Lung microvascular endothelial cell (primary cell): ENCODE measurements at places on chromosomes 2 and 18. TPM values are rescaled to one million over a fixed set of nuclear protein-coding genes. Genes with fewer than 3 reads are reported as not detected.

- peak; percentile 28 for DNase-seq
These were observed 284.7 kb downstream of the TRIB2 start for GRCh38 chr2:13001408-13001807.

DNA sequence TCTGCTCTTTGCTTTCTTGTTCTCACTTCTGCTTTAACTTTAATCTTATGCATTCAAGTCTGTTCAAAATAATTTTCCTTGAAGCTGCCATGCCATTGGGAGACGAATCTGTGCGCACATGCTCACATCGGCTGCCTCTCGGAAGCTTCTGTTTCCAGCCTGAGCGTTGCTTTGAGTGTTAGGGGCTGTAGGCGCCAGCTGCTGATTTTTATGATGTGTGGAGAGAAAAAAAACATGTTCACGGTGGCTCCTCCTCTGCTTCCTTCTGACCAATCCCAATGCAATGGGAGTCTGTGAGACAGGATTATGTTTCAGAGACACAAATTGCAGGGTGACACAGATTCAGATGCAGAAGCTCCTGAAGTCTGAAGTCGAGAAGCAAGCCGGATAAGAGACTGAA, at the start of gene MC4R:
TSS of gene MC4R (minus strand) at position 180 of the 400 bp plus-strand sequence. CDS start 426 bp downstream, outside the sequence.
- peak; percentile 2 for DNase-seq

DNA sequence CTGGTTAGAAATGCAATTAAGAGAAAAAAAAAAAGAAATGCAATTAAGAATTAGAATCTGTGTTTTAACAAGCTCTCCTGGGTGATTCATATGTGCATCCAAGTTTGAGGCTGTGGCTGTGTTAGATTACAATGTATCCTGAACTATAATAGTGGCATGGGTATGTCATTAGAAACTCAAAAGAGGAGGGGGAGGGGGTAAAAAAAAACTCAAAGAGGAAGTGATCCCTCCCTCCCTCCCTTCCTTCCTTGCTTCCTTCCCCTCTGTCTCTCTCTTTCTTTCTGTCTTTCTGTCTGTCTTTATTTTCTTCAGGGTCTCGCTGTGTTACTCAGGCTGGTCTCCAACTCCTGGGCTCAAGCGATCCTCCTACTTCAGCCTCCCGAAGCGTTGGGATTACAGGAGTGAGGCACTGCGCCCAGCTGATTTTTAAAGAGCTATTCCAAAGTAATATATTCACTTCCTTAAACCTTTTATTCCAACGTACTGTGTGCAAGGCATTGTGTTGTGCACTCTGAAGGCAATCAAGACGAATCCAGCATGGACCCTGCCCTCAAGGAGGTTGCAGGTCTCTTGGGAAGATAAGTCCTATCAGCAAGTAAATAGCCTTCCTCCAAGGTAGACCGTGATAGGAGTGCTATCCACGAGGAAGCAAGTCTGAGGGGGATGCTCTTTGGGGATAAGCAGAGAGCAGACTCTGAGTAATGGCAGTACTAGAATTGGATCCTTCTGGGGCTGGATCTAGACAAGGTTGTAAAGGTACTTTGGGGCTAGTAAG, 35.9 kb upstream of the MCFD2 start:
- DNase-seq, result no peak

DNA sequence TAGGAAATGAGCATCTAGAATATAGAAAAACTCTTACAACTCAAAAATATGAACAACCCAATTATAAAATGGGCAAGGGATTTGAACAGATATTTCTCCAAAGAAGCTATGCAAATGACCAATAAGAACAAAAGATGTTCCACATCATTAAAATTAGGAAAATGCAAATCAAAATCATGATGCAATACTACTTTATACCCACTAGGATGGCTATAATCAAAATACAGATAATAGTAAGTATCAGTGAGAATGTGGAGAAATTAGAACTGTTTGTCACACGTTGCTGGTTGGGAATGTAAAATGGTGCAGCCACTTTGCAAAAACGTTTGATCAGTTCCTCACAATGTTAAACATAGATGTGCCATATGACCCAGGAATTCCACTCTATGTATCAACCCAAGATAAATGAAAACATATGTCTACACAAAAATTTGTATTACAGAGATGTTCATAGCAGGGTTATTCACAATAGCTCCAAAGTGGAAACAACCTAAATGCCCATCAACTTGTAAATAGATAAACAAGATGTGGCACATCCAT, 558.4 kb downstream of the SLC4A3 start:
- DNase-seq, result no peak

- DNase-seq, result no peak
These were observed 221.2 kb downstream of the PIEZO2 start for GRCh38 chr18:10928011-10928771.

- DNase-seq, result no peak
These were observed 1.1 kb upstream of the HOXD1 start for GRCh38 chr2:176187200-176187898.

GRCh38 chr18:10169814-10170213, 256.0 kb downstream of the VAPA start:
- DNase-seq, result no peak

DNA sequence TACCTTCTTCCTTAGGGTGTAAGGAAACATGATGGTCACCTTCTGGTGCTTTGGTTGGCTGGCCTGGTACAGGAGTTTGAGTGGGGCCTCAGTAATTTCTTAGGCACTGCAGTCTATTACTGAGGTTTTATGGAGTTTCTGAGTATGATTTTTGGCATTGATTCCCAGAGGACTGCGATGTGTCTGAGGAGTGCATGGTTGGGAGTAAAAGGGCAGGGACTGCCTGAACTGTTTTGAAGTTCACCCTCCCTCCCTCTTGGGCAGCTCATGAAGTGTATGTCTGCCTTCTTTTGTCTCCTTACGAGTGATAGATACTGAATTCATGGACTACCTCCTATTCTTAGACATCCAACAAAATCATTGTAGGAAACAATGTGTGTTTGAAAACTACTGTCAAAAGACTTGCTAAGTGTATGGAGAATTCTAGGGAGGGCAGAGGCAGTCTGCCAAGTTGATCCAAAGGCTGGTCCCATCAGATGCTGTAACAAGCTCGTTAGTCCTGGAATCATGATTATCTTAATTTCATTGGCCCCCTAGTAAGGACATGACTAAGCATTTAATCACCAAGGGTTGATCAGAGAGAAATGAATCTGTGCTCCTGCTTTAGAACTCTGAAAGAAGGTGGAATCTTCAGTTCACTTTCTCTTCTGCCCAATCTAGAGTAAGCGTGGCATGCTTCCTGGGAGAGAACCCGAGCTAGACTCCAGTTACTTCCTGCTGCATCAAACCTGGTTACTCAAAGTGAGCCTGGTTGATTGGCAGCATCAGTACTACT, 26.5 kb downstream of the LYPD6B start:
- no peak for DNase-seq

- peak; percentile 63 for DNase-seq
These were observed 60.9 kb upstream of the MMADHC start for GRCh38 chr2:149648282-149649030.

DNA sequence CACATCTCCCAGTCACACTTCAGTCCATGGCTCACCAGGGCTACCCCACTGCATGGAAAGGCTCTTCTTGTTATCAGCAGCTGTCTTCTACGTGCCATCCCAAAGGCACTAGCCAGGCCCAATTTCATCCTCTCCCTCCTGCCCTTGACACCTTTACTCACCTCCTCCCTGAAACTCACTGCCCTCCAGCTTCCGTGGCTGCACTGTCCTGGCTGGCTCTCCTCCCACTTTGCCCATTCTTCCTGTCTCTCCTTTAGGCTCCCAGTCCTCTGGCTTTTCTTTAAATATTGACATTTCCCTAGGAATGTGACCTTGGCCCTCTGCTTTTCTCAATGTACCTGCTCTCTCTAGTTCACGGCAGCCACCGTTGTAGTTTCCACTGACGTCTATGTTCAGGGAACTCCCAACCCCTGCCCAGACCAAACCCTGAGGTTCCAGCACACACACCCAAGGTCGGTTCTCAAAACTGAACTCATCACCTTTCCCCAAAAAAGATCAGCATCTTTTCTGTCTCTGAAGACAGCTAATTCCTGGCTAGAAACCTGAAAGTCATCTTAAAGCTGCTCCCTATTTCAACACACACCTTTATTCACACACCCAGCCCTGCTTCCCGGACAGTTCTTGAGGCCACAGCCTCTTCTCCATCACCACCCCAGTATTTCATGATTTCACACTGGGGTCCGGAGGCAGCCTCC, 36.7 kb downstream of the WDFY1 start:
- DNase-seq, result no peak

DNA sequence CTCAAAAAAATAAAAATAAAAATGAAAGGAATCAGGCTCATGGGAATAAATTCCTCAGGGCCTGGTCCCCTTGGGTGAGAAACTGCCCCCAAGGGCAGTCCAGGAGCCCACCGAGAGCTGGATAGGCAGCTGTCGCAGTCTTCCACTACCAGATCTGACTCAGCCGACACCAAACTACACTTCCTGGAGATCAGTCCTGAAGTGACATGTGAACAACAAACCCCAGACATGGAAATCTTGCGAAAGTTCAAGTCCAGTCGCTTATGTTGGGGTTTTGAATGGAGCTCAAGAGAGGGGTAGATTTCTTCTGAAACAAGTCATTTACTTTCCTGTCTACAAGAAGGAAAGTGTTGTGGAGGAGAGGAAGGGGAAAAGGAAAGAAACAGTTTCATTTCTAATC, 12.9 kb downstream of the ADCY3 start:
- DNase-seq, result no peak

GRCh38 chr2:222707689-222708273, 36.3 kb downstream of the MOGAT1 start:
- DNase-seq, result peak; percentile 52

DNA sequence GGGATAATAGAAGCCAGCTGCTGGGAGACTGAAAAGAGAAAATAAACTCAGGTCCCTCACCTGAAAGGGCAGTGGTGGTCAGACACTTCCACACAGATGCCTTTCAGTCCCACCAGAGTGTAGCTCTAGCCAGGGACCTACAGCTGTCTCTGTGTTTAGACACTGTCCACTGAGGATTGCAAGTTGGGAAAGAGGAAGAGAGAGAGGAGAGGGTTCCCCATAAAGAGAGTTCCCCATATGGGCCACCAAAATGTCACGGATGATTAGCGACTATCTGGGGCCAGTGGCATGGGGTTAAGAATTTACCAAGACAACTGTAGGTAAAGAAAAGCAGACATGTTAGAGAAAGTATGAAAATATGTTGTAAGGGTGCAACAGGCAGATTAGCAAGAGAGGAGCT, 36.7 kb upstream of the SKA1 start:
- no peak for DNase-seq

GRCh38 chr2:226220511-226220910, 579.1 kb downstream of the IRS1 start:
- no peak for DNase-seq

GRCh38 chr18:7096838-7097237, 20.8 kb downstream of the LAMA1 start:
- DNase-seq, result no peak

DNA sequence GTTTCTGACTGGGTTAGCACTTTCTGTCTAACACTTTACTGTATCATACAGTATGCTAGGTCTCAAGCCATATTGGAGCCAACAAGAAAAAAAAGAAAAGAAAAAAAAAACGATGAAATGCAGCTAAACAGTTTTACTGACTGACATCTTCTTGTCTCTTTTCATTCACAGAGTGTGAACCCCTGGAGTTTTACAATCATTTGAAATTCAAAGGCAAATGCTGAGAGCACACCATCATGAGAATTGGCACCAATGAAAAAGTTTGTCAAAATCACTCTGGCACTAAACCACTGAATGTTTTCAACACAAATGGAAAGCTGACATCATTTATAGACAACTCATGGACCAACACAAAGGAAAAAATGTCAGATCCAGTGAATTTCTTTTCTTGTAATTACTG, 513.3 kb downstream of the LRRTM4 start:
- no peak for DNase-seq

- peak; percentile 40 for DNase-seq
These were observed 705 bp downstream of the YES1 start for GRCh38 chr18:811182-811891.

DNA sequence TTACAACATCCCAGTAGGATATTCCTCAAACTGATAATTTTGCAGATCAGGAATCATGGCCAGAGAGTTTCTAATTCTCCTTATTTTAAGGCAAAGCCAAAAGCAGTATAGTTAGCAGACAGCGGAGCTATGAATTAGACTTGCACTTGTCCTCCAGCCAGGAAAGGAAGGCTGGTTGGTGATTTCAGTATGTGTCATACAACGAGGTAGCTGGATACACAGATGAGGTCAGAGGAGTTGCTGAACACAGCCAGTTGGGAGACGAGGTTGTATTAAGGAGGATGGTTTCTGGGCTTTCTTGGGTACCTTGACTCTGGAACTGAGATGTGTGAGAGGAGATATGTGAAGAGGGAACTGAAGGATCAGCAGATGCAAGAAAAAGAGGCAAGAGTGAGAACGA, 185.2 kb downstream of the SOX11 start:
- DNase-seq, result no peak

DNA sequence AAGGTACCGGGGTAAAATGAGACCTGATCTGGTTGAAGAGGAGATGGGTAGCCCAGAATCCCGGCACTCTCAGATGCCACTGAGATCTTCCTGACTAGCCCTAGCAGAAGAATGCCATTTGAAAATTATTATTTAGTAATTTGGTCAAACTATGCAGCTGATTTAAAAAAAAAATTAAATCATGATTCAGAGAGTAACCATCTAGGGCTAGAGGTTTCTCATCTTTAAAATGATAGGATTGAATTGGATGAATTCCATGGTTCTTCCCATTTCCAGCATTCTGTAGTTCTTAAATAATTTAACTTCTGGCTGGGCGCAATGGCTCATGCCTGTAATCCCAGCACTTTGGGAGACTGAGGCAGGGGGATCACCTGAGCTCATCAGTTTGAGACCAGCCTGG, 106.1 kb downstream of the MYO1B start:
- DNase-seq, result no peak

DNA sequence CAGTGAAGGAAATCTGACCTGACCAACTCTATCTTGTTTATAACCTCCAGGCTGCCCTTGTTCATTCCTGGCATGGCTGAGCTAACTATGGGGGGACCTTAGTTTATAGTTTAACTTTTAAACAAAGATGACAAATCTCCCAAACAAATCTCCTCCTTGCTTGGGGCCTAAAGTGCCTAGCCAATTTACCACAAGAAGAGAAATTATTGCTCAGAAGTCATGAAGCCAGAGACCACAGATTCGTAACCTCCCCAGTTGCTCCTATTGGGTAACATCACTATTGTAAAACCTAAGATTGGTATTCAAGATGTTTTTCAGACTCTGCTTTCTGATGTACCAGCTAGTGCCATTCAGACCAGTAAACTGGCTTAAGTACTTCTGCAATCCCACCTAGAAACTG, 649.4 kb upstream of the SLC8A1 start:
- no peak for DNase-seq

- DNase-seq, result no peak
These were observed 402.6 kb downstream of the ALK start for GRCh38 chr2:29518646-29519337.

Gene HOXD8
- 15.5 and 27.4 TPM in 2 replicates for total RNA-seq

Gene AGBL5
- 13.7 and 13.9 TPM in 2 replicates for total RNA-seq

Gene CDKL4
- 0.44 and 0.79 TPM in 2 replicates for total RNA-seq

Gene CCL20
- total RNA-seq, result 0.60 and 2.8 TPM in 2 replicates

Gene MAP2
- total RNA-seq, result 0.79 and 8.1 TPM in 2 replicates

Gene ALK
- not detected in 2 replicates for total RNA-seq

Gene NT5C1B
- total RNA-seq, result not detected in 2 replicates

Gene SERPINB11
- total RNA-seq, result not detected in 2 replicates

Gene ANTXR1
- total RNA-seq, result 0.20 and 0.65 TPM in 2 replicates

Gene NAT8
- not detected in 2 replicates for total RNA-seq

Gene ZNF519
- total RNA-seq, result 1.4 and 2.2 TPM in 2 replicates

Gene THUMPD2
- 3.4 and 3.5 TPM in 2 replicates for total RNA-seq

Gene GPR148
- not detected in 2 replicates for total RNA-seq

Gene GKN2
- not detected in 2 replicates for total RNA-seq

Gene TNFRSF11A
- 18.7 and 31.7 TPM in 2 replicates for total RNA-seq

Gene VAMP5
- total RNA-seq, result 85.9 and 135 TPM in 2 replicates

Gene PDCD1
- total RNA-seq, result not detected in 2 replicates
